HCT116 (cell line): ENCODE measurements at places on chromosomes 2 and 18. TPM values are rescaled to one million over a fixed set of nuclear protein-coding genes. Genes with fewer than 3 reads are reported as not detected.

The KIAA2012 gene
- not detected for total RNA-seq

The CHST9 gene
- total RNA-seq: not detected

DNA sequence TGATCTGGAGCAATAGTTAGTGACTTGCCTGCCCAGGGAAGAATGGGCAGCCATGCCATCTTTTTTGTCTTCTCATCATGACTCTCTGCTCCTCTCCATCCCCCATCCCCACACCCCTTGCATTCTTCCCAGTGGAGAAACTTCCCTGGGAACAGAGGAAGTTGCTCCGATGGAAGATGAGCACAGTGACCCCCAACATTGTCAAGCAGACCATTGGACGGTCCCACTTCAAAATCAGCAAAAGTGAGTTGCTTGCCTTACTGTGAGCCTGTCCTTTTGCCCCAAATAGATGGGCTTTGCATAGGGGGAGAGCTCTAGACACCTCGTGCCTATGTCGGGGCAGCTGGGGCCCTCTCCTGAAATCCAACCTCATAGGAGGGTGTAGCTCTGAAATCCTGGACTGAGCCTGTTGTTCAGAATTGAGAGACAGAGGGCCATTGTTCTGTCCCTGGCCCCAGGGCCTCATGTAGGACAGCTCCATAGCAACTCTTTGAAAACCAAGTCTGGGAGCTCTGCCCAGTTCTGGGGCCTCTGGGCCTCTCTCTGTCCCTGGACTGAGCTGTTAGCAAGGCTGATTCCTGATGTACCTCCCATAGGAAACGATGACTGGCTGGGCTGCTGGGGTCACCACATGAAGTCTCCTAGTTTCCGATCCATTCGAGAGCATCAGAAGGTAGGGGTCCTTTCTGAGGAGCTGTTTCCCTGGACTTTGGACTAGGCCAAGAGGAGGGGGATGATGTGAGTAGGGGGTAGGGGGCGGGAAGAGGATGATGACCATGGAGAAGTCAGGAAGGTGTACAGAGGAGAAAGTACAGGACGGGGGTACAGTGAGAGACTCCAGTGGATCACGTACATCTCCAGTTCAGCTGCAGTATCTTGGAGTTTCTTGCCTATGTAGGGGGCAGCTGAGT, 35.2 kb downstream of the TTLL4 start:
- peaks cover 47% of the 10 kb centered on the region for H3K36me3 ChIP-seq
- H3K27ac ChIP-seq: no peak overlapping the region
- H3K4me1 ChIP-seq: peaks cover 9% of the 10 kb centered on the region; the same call in 1 of the 2 replicates
- DNase-seq: peak; percentile 12
- H3K4me3 ChIP-seq: no peak overlapping the region

DNA sequence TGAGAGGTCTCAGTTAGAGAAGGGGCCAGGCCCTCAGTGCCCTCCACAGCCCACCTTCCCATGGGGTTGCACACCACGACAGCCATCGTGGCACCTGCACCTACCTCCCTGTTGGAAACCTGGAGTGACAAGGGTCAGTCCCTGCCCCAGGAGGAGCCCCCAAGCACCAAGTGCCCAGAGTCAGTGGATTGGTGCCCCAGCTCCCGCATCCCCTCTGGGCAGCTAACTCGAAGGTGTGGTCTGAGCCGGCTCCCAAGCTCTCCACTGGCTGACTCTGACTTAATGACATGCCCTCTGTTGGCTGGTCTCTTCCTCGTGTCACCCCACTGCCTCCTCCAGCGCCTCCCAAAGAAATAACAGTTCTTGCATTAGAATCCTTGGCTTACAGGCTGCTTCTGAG, 116.4 kb downstream of the NDUFA10 start:
- H3K4me3 ChIP-seq: no peak overlapping the region
- H3K27ac ChIP-seq: no peak overlapping the region
- no peaks in the 10 kb centered on the region for H3K27me3 ChIP-seq
- no peak for DNase-seq

- DNase-seq: no peak
- H3K4me3 ChIP-seq: no peak overlapping the region
- no peak overlapping the region for H3K27ac ChIP-seq
- no peaks in the 10 kb centered on the region for H3K4me1 ChIP-seq
- H3K36me3 ChIP-seq: no peaks in the 10 kb centered on the region
Measured at GRCh38 chr2:109055435-109055834, 66.4 kb upstream of the EDAR start.

GRCh38 chr2:164717000-164717803, 95.9 kb upstream of the GRB14 start:
- H3K4me1 ChIP-seq: no peaks in the 10 kb centered on the region
- peak; percentile 10 for DNase-seq
- no peaks in the 10 kb centered on the region for H3K36me3 ChIP-seq

- no peaks in the 10 kb centered on the region for H3K27me3 ChIP-seq
- no peak overlapping the region for H3K27ac ChIP-seq
- no peak for DNase-seq
- no peak overlapping the region for H3K4me3 ChIP-seq
- H3K36me3 ChIP-seq: no peaks in the 10 kb centered on the region
Measured at GRCh38 chr2:234313558-234313957, 183.3 kb downstream of the ARL4C start.

DNA sequence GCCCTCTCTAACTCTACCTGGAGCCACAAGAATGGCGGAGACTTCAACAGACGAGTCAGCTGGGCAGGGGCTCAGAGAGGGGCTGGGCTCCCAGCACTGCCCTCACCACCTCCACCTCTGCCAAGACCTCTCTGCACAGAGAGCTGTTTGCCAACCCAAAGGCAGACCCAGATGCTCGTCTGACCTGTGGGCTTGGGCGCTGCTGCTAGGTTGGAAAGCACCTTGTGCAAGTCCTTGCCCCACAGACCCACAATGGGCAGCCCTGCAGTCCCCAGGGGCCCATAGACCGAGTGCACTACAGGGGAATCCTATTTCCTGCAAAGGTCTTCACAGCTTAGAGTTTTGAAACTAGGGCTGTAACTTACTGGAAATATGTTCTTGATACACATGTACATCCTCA, 13.3 kb downstream of the ACKR3 start:
- no peak overlapping the region for H3K4me3 ChIP-seq
- H3K27me3 ChIP-seq: peaks cover 33% of the 10 kb centered on the region
- no peaks in the 10 kb centered on the region for H3K36me3 ChIP-seq
- no peak overlapping the region for H3K27ac ChIP-seq
- no peaks in the 10 kb centered on the region for H3K4me1 ChIP-seq

DNA sequence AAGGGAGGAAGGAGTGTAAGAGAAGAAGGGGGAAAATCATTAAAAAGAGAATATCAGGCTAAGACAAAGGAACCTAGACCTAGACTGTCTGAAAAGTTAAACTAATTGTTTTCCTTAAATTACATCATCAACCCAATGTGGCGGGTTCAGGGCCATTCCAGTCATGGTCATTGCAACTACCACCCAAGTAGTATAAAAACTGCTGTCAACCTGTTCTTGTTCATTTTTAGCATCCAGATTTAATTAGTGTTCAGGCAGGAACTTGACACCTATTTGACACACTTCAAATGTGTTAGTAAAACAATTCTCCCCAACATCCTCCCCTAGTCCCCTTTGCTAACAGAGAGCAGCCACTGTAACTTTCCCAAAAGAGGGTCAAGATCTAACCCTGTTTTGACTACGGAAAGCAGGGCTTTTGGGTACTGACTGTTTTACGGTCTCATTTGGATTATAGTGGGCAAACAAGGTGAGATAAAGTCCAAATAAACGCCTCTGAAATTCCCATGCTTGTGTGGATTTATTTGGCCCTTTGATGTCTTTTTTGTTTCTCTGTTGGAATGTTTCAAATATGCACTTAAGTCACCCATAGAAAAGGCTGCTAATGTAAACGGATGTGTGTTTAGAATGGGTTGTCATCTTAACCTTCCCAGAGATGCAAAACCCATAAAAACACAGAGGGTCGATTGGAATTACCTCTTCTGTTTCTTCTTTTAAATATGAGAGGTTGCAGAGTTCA, 19.3 kb upstream of the TANC1 start:
- DNase-seq: no peak
- no peaks in the 10 kb centered on the region for H3K36me3 ChIP-seq
- H3K4me1 ChIP-seq: peaks cover 7% of the 10 kb centered on the region; the same call in 1 of the 2 replicates
- no peaks in the 10 kb centered on the region for H3K27me3 ChIP-seq
- H3K27ac ChIP-seq: no peak overlapping the region
